ENCODE measurements at places on chromosomes 6 and 20. TPM values are rescaled to one million over a fixed set of nuclear protein-coding genes. Genes with fewer than 3 reads are reported as not detected.

DNA sequence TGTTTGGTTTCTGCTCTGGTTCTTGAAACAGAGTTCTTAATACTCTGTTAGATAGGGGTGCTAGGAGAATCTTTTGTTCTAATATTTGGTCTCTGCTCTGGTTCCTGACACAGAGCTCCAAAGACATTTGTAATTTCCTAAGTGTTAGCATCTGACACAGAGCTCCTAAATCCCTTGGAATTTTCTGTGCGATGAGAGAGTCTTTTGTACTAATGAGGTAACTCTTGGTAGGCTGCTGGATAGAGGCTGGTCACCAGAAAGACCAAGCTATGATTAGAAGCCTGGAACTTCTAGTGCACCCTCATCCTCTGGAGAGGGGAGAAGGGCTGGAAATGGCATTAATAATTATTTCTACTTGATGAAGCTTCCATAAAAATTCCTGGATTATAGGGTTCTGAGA, 7.7 kb upstream of the CD109 start:
- DNase-seq, result no peak

- no peak for DNase-seq
Measured at GRCh38 chr6:16619777-16620176, 141.5 kb downstream of the ATXN1 start.

Gene PACSIN1
- 6.4 TPM for total RNA-seq

DNA sequence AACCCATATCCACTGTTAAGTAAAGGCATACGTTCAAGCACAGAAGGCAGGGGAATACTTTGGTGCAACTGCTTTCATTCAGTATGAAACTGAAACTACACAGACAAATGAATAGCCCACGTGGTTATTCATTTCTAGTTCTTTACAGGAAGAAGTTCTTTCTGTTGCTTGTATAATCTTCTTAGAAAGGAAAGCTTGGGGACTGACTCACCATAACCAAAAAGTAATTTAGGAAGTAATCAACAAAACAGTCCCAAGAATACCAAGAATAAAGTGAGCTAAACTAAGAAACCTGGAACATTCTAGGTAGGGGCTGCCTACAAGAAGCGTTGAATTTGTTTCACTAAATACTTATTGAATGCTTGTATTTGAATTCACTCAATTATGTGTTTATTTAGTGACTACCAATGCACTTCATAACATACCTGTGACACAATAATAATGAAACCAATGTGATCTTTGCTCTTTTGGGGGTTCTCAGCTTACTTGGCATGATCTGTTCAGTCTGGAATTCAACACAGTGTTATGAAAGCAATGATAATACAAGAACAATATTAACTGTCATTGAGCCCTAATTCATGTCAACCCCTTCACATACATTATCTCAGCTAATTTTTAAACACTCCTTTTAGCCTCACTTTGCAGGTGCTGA, 25.1 kb upstream of the KIAA0408 start:
- DNase-seq, result peak; percentile 83

DNA sequence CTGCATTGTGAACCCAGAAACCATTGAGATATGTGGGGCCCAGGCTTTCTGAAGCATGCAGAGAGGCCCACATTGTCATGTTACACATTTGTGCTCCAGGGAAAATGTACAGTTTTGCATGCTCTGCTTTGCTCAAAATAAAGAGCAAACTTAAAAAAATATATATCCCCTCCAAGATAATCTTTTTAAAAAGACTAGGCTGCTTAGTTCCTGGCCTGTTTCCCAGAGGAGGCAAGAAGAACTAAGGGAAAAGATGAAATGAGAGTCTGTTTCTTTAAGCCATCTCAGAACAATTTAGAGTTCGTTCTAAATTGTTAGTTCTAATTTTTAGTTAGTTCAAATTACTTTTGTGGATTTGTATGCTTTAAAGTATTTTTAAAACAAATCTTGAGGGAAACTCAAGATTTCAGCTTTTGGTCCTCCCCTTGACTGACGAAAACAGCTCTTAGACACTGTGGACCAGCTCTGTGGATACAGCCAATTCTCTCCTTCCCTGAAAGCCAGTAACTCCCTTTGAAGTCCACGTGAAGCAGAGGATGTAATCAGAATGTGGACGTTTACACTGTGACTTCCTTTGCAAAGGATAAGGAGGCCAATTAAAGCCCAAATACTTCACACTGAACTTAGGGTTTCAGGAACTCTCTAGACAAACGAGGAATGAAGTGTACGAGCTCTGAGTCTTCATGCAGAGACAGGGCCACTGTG, 84.7 kb downstream of the CD164 start:
- no peak for DNase-seq

All from PC-9 (cell line).